ENCODE measurements at places on chromosomes 5 and 9.

- ATAC-seq, result no peak
Observed at GRCh38 chr5:138803285-138803684, 50.1 kb downstream of the CTNNA1 start.

DNA sequence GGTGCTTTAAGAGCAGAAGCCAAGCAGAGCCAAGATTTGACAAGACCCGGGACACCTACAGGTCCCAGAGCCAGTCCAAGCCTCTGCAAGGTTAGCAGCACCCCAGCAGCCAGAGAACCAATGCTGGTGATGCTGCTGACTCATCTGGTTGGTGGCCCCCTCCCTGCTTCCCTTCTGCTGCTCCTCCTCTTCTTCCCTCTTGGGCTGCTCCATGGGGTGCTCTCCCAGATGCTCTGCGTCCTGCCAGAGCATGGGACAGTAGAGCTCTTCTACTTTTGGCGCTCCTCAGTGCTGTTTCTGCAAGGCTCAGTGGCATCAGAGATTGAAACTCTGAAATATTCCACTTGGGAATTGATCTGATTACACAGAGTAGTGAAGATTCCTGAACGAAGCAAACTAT lies 76.1 kb upstream of the SAP30L start:
- ATAC-seq, result no peak

- no peak for ATAC-seq
Observed at GRCh38 chr5:111792471-111793058, 35.6 kb upstream of the NREP start.

- no peak for ATAC-seq
Observed at GRCh38 chr9:98329281-98329680, 73.8 kb upstream of the TBC1D2 start.

DNA sequence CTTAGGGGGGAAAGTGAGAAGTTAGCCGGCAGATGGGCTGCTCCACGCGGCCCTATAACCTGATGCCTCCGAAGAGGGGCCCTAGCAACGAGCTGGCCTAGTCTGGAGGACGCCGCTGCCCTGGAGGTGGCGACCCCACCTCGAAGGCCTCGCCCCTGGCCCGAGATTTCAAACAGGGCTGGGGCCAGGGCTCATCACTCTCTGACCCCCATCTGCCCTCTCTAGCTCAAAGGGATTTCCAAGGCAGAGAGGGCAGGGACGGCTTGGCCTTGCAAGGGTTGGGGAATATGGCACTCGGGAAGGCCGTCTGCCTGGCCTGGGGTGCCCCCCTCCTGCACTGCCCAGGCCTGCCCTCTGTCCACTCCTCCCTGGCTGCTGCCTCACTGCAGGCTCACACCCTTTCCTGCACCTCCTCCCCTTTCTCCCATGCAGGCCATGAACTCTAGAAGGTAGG lies 25.5 kb upstream of the TIFAB start:
- ATAC-seq, result no peak

GRCh38 chr5:50463047-50463446 lies 22.0 kb upstream of the EMB start:
- ATAC-seq, result no peak

DNA sequence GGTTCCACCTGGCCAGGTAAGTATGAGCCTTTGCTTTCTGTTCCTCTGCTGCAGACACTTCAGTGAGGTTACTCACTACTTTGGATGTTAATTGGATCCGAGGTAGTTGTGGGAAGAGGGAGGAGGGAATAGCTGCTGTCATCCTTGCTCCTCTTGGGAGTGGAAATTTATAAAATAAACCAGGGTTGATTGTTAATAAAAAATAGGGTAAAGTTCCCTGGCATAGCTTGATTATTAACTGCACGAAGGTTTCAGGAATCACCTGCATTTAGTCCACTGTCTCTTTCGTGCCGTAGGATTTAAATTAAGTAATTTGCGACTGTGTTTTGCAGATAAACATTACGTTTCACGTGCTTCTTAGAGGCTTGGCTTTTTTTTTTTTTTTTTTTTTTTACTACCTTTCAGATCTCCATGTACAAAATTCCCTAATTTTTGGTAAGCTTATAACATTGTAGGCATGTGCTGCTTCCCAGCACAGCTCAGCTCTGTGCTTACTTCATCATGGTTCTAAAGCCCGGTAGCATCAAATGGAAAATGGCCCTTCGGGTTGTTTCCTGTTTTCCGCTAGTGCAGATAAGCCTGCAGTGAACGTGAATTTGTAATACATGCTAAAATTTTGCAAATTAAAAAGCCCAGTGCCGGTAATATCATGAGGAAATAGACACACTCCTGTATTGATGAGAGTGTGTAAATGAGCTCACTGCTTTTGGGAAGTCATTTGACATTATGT lies 26.9 kb upstream of the LTC4S start:
- ATAC-seq, result no peak

DNA sequence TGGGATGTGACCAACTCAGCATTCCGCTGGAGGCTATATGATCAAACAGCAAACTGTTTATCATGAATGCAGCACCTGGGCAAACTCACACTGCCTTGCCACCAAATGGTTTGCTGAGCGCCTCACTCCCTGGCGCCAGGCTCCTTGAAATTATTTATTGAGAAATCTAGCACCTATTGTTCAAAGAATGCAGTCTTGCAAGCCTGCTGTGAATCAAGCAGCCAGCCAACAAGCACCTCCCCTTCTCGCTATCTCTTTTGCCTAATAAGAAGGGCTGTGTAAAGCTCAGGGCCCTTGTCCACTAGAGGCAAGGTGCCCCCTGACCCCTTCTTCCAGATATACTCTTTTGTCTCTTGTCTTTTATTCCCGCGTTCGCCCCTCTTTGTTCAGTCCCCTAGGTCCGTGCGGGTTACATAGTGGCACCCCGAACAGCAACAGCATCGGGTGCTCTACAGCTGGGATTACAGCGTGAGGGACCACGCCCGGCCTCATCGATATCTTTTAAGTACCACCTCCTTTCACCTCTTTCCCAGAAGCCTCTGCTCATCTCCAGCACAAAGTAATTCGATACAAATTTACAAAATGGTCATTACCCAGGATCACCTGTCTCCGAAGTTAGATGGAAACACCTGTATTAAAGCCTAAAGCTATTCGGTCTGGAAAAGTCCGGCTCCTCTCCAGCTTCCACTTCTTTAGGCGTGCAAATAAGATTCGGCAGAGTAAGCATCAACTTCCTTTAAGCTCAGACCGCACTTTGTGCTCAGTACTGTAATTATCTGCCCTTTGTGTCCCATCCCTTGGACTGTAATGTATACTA lies 896 bp downstream of the RIGI start:
- peak; percentile 53 for ATAC-seq

DNA sequence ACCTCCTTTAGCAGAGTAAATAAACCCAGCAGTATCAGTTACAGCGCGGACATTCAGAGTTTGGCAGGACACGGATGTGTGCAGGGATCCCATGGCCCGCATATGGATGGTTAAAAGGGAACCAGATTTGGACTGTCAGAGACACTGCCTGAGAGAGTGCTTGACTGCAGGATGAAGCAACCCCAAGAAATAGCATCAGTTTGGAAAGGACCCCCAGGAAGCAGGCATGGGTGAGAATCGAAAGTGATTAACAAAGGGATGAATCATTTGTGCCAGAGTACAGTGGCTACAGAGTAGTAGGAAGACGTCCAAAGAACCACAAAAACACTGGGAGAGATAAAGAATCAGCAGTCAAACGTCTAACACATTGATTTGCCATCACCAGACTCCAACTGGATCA lies 5.5 kb downstream of the C7 start:
- no peak for ATAC-seq

Measured in activated CD4-positive, CD25-positive, alpha-beta regulatory T cell treated with anti-CD3 and anti-CD28 coated beads, Interleukin-2, amount 50 U/mL, for 24 hours (primary cell).